ENCODE measurements at places on chromosomes 6 and 20. TPM values are rescaled to one million over a fixed set of nuclear protein-coding genes. Genes with fewer than 3 reads are reported as not detected.

GRCh38 chr6:149896491-149896890 is 1.4 kb downstream of the RAET1E start:
- no peaks in the 10 kb centered on the region for H3K27me3 ChIP-seq
- peak overlapping the region; percentile 75 for H3K27ac ChIP-seq
- no peak overlapping the region for H3K4me3 ChIP-seq
- H3K36me3 ChIP-seq, result no peaks in the 10 kb centered on the region
- DNase-seq, result no peak

GRCh38 chr20:34941226-34941625 is 14.4 kb downstream of the GSS start:
- H3K4me1 ChIP-seq, result peaks cover 37% of the 10 kb centered on the region
- H3K36me3 ChIP-seq, result peaks cover 30% of the 10 kb centered on the region
- H3K27ac ChIP-seq, result no peak overlapping the region
- no peak overlapping the region for H3K4me3 ChIP-seq
- DNase-seq, result no peak

- H3K4me1 ChIP-seq, result no peaks in the 10 kb centered on the region
- H3K27me3 ChIP-seq, result peaks cover 82% of the 10 kb centered on the region
- no peaks in the 10 kb centered on the region for H3K36me3 ChIP-seq
- DNase-seq, result no peak
- no peak overlapping the region for H3K4me3 ChIP-seq
These were observed 48.0 kb downstream of the NPEPL1 start for GRCh38 chr20:58740356-58741308.

DNA sequence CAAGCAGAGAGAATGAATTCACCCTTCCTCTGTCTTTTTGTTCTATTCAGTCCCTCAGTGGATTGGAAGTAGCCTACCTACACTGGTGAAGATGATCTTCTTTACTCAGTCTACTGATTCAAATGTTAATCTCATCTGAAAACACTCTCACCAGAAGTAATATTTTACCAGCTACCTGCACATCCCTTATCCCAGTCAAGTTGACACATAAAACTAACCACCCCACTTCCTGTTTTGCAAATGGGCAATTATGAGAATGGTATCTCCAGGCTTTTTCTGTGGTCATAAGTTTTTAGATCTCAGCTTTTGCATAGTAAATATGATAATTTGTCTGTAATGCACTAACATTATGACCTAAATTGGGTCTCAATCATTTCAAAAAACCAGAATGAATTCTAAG is 228.8 kb upstream of the ECI2 start:
- DNase-seq, result no peak
- no peak overlapping the region for H3K4me3 ChIP-seq
- no peak overlapping the region for H3K27ac ChIP-seq
- no peaks in the 10 kb centered on the region for H3K27me3 ChIP-seq
- H3K36me3 ChIP-seq, result no peaks in the 10 kb centered on the region

ADGRF5 gene
- total RNA-seq, result 40.0 TPM

BTNL2 gene
- total RNA-seq, result not detected

DDAH2 gene
- total RNA-seq, result 99.6 TPM
